Colonic mucosa (tissue), 4 donors: ENCODE measurements at places on chromosomes 13 and 19. TPM values are rescaled to one million over a fixed set of nuclear protein-coding genes. Genes with fewer than 3 reads are reported as not detected.

DNA sequence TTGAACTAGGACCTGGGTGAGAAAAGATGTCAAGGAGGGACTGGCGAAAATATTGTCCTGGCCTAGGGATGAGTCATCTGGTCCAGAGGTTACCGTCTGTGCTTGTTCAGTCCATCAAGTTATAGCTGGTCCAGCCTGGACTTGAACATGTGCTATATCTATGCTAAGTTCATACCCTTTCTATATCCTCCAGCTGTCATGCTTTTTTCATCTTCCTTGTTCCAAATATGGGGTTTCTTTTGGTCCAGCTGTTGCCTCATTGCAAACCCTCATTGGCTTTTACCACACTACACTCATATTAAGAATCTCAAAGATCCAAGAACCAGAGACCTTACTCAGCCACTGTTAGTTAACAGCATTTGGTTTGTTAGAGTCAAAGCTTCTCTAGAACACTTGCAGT is 19.1 kb upstream of the KLF12 start:
- DNase-seq, result no peak

DNA sequence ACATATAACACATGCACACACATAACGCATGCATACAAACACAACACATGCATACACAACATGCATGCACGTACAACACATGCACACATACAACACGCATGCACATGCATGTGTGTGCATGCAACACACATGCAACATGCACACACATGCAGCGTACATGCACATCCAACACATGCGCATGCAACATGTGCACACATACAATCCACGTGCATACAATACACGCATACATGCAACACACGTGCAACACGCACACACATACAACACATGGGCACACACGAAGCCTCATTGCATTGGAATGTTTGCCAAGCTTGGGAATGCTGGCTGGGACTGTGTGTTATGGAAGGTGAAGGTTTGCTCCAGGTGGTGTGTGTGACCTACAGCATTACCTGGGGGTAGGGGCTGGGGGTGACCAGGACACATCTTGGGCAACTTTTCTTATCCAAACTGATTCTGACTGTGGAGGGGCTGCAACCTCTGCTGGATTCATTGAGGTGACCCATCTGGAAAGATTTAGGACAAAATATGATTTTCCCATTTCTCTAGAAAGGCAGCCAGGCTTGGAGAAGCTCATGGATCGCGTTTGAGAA is 58.9 kb downstream of the SPACA7 start:
- DNase-seq, result no peak

- no peak for DNase-seq
Measured at GRCh38 chr19:48713041-48713863, 6.3 kb downstream of the MAMSTR start.

- DNase-seq, result no peak
Measured at GRCh38 chr13:40375489-40376171, 290.8 kb downstream of the FOXO1 start.

DNA sequence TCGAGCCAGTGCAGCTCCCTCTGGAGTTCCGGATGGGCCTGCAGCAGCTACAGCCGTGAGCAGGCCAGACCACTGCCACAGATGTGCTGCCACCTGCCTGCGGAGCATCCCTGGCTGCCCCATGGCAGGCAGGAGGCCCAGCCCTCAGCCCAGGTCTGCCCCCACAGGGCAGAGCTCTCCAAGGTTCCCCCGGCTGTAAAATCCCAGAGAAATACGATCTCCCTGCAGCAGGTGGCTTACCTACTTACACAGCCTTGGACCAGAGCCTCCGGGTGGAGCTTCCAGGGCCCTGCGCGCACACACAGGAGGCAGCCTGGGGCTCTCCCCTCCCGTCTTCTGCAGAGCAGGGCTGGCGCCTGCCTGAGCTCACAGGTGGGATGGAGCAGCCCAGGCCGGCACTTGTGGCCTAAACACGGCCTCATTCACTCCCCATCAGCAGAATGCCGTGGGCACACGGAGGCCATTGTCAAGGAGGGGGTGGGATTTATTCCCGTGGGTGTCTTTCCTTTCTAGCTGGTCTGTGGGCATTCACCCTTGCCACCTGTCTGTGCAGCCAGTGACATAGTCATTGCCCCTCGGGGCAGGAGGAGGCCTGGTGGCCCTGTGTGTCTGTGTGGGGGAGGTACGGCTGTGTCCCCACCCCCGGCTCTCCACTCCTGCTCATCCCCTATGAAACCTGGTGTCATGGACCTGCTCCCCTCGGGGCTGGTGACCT is 118.0 kb downstream of the KDM4B start:
- DNase-seq, result no peak

DNA sequence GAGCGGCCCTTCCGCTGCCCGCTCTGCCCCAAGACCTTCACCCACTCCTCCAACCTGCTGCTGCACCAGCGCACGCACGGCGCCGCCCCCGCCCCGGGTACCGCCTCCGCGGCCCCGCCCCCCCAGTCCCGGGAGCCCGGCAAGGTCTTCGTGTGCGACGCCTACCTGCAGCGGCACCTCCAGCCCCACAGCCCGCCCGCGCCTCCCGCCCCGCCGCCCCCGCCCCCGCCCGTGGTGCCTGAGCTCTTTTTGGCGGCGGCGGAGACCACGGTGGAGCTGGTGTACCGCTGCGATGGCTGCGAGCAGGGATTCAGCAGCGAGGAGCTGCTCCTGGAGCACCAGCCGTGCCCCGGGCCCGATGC is 3.2 kb upstream of the NAT14 start:
- no peak for DNase-seq

DNA sequence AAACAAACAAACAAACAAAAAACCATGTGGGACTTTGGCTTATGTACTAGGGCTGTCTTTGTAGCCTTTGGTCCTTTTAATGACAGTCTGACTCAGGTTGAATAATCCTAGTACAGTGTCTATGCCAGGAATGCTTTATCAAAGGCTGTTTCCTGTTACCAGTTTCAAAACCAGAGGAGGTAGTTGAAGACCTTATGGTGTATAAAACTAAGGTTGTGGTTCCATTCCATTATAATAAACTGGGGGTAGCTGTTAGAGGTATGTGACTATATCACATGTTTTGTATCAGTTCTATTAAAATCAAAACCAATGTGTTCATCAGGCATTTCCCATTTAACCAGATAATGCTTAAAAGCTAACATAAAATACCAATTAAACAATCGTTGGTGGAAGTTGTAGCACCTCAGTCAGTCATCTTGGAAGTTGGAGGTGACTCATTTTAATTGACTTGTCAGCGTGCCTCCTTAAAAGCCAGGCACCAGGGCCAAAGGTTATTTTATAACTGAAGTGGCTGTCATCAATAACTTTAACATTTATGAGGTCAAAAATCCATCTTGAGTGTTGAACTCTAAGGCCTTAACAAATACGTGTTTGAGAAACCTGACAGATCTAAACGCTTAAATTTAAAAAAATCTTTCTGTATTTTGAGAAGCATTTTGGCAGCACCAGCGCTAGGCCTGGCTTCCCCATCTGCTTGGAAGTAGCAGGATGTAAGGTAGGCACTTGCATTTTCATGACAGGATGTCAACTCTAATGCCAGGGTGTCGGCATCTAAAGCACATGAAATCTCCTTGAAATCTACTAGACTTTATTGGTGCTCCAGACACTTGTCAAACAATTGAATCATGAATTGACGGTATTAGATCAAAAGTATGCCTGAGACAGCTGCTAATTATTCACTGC is 162.5 kb downstream of the LMO7 start:
- peak; percentile 38 for DNase-seq

GRCh38 chr13:31322026-31322425 is 122.3 kb downstream of the B3GLCT start:
- DNase-seq, result no peak

GRCh38 chr13:112014857-112015256 is 52.1 kb upstream of the SOX1 start:
- DNase-seq, result no peak

DNA sequence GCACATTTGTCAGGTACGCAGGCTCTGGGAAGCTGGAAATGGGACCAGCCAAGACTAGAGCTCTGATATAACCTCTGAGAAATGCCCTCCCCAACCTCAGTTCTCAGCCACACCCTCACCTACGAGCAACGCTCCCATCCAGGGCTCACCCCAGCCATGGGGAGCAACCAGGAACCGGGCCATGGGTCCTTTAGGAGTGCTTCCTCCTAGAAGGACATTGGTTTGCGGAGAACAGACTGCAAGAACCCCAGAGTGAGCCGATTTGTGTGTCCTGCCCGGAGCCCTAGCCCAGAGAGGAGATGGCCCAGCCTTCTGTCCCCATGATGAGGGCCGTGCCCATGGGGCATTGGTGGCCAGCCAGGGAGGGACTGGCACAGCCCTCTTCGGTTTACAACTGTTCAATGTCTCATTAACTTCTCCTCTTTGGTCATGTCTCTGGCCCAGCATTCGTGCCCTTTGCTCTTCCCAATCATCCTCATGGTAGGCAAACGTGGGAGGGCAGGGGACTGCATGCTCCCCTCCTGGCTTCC is 32.9 kb upstream of the IGSF23 start:
- DNase-seq, result no peak

Gene EEF1AKMT1
- 4.8 TPM for total RNA-seq

Gene MYO16
- total RNA-seq, result 0.05 TPM

Gene TTC9B
- 0.69 TPM for total RNA-seq

Gene PEAK3
- 0.72 TPM for total RNA-seq
